ENCODE measurements at places on chromosomes 2 and 18.
A peak's percentile ranks its signal among the peaks of the same experiment; 100 is the strongest.

DNA sequence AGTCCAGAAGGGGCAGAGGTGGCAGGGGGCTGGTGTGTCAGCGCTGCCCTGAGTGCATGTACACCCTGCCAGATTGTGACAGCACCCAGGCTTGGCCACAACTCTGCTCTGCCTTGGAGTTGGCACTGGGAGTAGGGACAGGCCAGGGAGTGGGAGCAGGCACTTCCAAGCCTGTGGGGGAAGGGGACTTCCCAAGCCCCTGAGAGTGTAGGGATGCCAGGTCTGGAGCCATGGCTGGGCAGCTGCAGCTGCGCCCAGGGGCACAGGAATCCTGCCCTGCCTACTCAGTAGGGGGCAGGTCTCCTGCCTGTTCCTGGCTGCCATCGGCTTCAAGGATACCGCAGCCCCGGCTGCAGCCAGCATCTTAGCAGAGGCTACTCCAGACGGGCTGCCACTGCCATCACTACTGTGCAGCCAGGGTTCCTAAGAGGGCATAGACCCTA, 109.4 kb downstream of the CALCRL start:
- DNase-seq: no peak

GRCh38 chr2:19839438-19839837, 62.3 kb downstream of the TTC32 start:
- DNase-seq: no peak

DNA sequence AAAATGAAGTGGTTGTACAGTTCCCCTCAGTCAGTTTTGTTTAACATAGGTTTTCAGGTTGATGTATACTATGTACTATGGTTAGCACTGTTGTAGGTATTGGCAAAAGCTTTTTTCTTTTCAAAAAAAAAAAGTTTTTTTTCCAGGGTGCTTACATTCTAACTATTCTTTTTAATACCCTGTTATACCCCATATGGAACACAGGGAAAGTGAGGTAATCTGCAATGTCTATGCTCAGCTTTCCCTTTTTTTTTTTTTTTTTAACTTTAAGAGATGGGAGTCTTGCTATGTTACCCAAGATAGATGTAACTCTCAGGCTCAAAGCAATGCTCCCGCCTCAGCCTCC, 590 bp upstream of the CCDC138 start:
- DNase-seq: no peak

DNA sequence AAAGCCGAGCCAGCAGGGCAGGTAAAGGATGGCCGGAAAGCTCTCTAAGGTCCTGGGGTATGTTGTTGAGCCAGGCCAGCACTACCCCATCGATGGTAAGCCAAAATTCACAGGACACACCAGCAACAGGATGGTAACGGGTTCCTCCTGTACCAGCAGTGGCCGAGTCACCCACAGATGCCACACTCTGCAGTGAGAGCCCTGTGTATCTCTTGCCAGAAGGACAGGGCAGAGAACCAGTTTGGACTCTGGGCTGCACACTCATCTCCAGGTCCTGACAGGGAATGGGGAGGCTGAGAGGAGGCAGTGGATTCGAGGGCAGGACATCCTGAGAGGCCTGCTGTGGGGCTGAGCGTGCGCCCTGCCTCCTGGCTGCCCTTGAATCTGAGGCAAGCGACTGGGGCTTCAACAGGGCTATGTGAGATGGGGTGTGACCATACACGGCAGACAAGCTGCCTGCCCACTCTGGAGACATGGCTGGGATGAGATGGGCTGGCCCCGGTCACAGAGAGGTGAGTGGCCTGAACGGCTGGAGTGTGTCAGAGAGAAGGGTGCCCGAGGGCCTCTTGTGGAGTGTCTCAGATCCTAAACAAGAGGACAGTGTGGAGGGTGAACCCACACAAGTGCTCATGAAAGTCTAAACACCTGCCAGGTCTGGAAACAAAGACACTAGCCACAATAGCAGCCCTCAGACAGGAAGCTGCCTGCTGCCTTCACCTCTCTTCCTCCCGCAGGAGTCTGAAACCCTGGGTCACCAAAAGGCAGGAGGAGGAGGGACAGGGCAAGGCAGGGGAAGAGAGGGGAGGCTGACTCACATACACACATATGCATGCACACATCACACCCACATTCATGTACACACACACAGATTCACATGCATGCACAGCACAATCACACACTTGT, 182.3 kb downstream of the LOXHD1 start:
- no peak for DNase-seq

- no peak for DNase-seq
Measured at GRCh38 chr2:190867832-190868231, 12.8 kb upstream of the GLS start.

DNA sequence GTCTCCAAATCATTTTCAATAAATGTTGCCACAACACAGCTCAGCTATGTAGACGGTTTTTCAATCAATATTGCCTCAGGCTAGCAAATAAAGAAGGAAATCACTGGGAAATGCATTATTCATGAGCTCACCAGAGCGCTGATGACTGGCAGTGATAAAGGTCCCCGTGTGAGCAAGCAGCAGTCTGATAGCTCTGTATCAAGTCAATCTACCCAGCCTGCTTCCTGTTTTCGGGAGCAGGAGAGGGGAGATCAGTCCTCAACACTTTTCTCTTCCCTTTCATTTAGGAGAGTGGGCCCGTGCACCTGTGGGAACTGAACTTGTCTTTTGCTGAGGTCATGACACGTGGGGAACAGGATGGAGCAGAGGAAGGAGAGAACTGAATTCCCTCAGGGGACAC, 253.9 kb upstream of the SIX2 start:
- no peak for DNase-seq

DNA sequence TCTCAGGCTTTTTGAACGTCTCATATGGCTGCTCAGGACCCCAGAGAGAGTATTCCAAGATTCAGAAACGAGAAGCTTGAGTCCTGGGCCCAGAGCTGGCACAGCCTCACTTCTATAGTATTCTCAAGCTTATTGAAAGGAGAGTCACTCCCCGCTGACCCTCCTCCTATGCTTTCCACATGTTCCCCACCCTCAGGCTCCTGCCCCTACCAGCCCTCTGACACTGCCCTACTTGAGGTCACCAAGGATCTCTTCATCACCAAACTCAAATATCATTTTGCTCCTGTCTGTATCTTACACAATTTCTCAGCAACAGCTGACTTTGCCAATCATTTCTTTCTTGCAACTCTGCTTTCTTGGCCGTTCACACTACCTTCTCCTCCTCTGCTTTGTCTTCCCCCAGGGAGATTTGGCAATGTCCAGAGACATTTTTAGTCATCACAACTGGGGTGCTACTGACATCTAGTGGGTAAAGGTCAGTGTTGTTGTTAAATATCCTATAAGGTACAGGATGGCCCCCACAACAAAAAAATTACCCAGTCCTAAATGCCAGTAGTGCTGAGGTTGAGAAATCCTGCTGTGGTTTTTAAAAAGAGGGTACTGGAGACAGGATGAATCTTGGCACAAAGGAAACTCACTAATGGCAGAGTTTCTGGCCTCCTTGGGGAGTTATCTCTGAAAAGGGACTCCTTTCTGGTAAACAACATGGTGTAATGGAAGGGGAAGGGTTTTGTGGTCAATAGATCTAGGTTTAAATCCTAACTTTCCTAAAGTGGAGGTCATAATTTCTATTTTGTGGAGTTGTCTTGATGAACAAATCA, 26.9 kb upstream of the INSIG2 start:
- no peak for DNase-seq

- DNase-seq: no peak
Measured at GRCh38 chr2:196229013-196229412, 57.6 kb upstream of the STK17B start.

DNA sequence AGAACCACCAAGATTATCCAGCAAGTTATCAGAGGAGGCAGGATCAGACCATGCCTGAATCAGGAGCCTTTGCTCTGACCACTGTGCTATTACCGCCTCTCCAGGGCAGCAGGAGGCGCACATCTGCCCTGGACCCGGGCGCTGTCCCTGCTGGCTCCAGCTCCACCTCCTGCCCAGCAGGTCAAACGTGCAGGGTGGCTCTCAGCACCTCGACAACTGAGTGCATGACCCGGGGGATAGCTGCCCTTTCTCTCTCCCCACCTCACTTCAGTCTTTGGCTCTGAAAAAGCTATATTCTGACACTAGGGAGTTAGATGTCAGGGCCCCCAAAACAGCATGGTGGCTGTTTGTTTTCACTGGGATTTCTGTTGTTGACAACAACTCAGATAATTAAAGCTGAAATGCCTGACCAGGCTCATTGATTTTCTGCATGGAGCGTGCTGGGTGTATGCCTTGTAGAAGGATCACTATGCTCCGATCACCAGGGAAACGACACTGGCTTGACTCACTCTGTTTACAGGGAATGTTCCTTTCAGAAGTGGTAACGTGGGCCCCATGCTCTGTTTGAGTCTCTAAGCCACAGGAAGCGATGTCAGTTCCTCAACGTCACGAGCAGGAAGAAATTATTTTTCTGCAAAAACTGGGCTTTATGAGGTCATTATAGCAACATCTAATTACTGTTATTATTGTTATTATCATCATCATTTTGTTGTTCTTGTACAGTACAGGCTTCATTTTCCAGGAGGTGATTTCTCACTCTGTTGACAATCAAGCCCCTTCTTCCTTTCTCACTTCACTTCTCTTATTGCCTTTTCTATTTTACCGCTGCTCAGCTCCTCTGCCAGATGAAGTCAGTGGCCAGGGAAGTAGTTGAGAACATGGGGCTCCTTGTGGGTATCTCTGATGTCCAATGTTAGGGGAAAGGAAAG, 125.6 kb downstream of the PLB1 start:
- DNase-seq: peak; percentile 75

DNA sequence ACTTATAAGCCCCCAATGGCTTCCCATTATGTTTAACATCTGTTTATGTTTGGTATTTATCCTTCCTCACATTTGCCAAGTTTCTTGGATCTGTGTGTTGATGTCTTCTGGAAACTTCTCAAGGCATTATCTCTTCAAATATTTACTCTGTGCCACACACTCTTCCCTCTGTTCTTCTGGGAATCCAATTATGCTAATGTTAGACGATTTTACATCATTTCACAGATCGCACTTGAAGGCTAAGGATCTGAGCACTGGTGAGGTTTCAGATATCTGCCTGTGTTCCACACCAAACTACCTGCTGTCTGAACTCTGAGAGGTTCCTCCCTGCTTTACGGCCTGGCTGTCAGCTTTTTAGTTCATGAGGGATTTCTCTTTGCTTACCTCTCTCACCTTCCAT, 10.1 kb downstream of the AOX1 start:
- no peak for DNase-seq

DNA sequence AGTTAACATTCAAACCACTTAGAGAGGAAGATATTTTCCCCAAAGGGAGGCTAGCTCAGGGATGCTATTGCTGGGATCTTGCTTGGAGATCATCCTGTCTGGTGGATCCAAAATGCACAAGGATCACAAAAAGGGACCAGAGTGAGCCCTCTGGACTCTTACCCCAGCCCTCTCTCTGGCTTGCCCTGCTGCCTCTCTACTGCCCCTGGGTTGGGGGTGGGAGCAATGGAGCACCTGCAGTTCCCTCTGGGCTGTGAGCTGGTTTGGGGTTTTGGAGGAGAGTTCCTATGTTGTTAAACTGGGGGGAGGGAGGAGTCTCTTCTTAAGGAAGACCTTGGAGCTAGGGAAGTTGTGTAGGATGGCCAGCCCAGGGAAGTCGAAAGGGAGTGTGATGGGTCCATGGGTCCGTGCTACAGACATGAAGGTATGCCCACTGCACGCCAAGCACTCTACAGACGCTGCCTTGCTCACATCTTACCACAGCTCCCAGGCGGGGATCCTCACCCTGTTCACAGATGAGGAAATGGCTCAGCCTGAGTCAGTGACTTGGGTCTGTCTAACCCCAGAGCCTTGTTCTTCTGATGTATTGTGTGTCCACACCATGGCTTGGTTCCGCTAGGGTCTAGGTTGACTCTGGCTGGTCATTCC, 3.8 kb downstream of the LBH start:
- DNase-seq: no peak

DNA sequence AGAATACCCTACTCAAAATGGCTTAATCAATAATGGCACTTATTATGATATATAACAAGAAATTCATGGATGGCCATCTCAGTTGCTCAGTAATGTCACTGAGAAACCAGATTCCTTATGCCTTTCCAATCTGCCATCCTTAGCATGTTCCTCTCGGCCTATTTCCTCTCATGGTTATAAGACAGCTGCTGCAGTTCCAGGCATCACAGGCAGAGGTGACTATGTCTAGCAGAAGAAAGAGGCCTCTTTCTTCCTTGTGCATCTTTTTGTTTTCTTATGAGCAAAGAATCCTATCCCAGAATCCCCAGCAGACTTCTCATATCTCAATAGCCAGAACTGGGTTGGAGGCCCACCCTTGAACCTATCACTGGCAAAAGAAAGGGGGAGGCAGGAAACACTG, 310.6 kb upstream of the SPRED2 start:
- no peak for DNase-seq

- no peak for DNase-seq
Measured at GRCh38 chr2:226639550-226639949, 160.1 kb downstream of the IRS1 start.

GRCh38 chr2:15311201-15311907, 249.8 kb downstream of the NBAS start:
- no peak for DNase-seq

- DNase-seq: no peak
Measured at GRCh38 chr2:129709956-129710598, 269.4 kb upstream of the RAB6C start.

DNA sequence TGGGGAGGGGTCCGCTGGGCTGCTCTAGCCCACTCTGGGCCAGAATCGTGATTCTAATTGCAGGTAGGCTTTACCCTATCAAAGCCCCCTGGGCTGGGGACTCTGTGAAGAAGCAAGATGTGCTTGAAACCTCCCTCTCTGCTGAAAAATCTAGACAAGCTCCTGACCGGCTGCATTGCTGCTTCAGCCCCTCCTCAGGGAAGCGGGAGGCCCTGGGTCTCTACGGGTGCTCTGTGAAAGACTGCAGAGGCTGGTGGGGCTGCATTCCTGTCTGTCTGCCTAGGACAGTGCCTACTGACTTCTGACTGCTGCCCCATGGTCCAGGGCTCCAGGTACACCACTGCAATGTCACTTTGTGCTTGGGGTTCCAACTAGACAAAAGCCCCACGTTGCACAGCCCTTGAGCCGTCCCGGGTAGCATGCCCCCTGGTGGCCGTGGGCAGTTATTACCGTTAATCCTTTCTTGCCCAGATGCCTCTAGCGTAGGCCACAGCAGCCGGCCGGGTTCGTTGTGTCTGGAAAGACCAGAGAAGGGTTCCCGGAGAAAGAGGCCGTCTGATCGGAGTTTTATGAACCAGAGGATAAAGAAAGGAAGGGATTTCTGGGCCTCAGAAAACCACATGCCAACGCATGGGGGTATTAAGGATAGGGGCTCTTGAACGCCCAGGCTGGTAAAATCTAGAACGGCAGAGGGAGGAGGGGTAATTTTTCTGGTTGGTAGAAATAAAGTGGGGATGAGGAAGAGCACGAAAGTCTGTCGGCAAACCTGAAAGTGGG, 15.9 kb upstream of the C1QL2 start:
- peak; percentile 43 for DNase-seq

DNA sequence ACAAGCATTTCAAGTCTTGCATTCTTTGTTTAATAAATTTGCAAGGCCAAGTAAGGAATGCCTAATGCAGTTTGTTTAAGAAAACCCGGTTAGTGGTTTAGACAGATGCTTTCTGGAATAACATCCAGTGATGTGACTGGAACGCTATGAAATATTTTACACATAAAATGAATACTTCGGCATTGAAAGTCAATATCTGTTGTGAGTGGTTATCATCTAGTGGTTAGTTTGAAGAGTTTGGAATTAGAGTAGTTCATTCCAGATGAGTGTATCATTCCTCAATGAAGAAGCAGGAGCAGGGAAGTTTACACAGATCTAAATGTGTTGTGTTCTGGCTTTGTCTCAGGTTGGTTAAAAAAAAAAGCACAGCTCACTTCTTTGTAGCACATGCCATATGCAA, 608.0 kb upstream of the PIK3C3 start:
- no peak for DNase-seq
